ENCODE measurements at places on chromosomes 1 and 21.
A peak's percentile ranks its signal among the peaks of the same experiment; 100 is the strongest.

GRCh38 chr1:212688341-212689047, 11.1 kb downstream of the BATF3 start:
- no peak for DNase-seq

DNA sequence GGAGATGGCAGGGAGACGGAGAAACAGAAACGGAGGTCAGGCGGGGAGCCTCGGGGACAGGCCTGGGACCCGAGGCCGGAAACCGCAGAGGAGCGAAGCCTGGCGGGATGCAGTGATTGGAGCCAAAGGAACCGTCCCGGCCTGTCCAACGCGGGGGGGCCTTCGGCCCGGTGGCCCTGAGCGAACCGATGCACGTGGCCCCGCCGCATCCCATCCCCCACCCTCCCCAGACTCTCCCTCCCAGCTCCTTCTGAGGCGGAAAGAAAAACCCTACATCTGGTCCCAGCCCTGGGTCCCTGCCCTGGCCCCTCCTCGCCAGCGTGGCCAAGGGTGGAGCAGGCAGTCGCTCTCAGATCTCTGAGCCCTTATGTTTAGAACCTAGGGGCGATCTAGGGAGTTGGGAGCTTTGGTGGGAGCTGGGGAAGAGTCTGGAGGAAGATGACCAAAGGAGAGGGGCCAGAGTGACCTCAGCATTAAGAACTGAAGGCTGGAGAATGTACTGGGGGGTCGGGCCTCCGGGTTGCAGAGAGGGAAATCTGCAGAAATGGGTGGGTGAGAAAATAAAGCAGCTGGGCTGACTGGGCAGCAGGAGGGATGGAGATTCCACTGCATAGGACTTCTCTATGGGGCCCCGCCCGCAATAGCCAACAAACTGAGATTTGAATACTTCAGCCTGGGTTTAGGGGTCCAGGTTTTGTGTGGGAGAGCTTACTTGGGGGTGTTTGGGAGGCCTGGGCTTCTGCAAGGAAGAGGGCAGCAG, 1.5 kb upstream of the CRABP2 start:
- peak; percentile 4 for DNase-seq

DNA sequence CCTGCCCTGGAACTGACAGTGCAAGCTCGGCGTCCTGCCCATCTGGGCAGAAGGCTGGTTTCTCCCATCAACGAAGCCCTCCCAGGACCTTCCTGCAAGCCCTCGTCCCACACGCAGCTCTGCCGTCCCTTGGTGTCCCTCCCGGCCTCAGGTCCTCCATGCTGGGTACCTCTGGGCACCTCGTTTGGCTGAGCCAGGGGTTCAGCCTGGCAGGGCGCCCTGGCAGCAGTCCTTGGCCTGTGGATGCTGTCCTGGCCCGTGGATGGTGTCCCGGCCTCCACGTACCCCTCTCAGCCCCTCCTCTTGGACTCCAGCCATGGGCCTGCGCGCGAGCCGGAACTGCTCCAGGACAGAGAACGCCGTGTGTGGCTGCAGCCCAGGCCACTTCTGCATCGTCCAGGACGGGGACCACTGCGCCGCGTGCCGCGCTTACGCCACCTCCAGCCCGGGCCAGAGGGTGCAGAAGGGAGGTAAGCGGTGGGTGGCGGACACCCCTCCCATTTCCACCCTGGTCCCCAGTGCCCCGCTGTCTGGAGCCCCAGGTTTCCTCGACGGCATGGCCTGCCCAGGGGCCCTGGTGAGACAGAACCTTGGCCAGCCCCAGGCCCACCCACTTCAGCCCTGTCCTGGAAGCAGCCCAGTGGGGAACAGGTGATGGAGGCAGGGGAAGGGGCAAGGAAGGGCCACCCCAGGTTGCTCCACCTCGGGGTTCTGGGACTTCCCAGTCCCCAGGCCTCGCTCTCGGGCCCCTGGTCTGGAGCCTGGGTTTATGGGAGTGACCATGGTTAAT, 3.5 kb downstream of the TNFRSF14 start:
- no peak for DNase-seq

DNA sequence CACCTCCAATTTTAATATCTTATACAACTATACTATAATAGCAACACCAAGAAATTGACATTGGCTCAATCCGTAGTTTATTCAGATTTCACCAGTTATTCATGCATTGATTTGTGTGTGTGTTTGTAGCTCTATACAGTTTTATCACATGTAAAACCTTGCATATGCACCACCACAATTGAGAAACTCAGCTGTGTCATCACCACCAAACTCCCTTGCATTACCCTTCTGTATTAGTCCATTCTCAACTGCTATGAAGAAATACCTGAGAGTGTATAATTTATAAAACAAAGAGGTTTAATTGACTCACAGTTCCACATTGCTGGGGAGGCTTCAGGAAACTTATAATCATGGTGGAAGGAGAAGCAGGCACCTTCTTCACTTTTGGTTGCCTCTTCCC, 162.1 kb downstream of the PATJ start:
- no peak for DNase-seq

DNA sequence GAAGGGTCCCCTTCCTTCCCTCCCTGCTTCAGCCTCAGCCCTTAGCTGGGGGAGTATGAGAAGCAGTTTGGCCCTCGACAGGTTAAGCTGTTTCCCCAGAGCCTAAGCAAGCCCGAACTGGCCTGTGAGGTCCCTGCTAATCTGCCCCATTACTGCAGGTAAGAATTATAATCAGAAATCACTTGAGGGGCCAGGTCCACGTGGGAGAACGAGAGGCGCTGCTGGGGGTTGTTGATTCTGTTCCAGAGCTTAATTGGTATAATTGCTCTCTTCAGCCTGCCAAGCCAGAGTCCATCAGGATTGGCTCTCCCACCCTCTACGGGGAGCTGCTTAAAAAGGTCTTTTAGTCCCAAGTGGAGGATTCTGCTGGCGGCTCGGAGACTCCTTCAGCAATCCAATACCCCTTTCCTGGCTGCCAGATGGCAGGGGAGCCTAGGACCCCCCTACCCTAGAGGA, 70.8 kb downstream of the UBE2T start:
- no peak for DNase-seq

DNA sequence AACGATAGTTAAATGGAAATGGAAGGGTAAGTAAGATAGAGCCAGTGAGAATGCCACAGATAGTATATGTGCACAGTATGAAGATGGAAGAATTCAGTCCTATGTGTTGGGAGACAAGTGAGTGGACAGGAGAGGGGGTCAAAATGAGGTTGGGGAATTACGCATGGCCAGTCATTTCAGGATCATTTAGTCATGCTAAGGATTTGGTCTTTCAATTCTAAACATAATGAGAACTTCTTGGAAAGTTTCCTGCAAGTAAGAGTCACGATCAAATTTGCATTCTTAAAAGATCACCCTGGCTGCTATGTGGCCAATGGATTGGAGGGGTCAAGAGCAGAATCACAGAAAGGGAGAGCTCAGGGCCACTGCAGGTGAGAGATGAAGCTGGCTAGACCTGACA, 64.0 kb upstream of the KCNK2 start:
- DNase-seq = no peak

DNA sequence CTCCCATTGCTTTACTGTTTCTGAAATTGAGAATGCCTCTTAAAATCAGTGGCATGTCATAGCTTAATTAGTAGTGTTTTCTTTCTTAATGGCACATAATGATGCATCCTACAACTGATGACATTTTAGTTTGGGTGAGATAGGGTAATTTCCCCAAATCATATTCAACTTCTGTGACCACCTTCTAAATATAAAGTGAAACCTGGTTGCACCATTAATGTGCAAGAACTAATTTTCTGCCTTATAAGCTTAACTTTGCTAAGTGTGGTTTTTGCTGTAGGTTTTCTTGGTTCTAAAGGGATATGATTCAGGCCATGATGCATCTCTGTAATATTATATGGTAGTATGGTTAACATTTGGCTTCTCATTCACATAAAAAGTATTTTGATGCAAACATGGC, 8.9 kb downstream of the POGK start:
- DNase-seq = no peak

GRCh38 chr21:17989780-17990179, 170.6 kb upstream of the C21orf91 start:
- no peak for DNase-seq

- no peak for DNase-seq
These were observed 678.7 kb downstream of the MATN1 start for GRCh38 chr1:30044656-30045144.

- DNase-seq = no peak
These were observed 40.1 kb upstream of the SLC5A9 start for GRCh38 chr1:48182439-48182838.

GRCh38 chr1:206797534-206798383, 25.5 kb upstream of the IL10 start:
- no peak for DNase-seq
